ENCODE measurements at places on chromosomes 3 and 15.

GRCh38 chr3:130895690-130896488, 2.0 kb downstream of the ATP2C1 start:
- H3K27me3 ChIP-seq = no peaks in the 10 kb centered on the region
- no peak overlapping the region for H3K27ac ChIP-seq
- peaks cover 36% of the 10 kb centered on the region for H3K4me1 ChIP-seq
- H3K36me3 ChIP-seq = peaks cover 3% of the 10 kb centered on the region
- DNase-seq = no peak

DNA sequence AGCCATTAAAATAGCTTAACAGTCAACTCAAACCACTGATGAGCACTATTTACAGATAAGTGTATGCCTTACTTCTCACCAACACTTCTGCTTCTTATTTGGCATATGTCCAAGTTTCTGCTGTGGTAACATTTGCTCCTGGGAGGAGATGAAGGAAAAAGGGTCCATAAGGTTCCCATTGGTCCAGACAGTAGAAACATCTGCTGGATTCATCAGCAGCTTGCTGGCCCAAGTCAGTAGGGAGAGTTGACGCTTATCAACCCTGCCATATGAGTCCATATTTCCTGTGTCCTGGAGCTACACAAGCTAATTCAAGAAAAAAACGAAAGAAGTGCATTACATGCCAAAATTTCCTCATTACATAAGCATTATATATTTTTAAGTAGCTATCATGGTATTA, 824.5 kb downstream of the CADM2 start:
- no peaks in the 10 kb centered on the region for H3K27me3 ChIP-seq
- no peak for DNase-seq
- H3K36me3 ChIP-seq = no peaks in the 10 kb centered on the region
- H3K27ac ChIP-seq = no peak overlapping the region

GRCh38 chr15:40048211-40048792, 9.3 kb upstream of the SRP14 start:
- H3K36me3 ChIP-seq = peaks cover 11% of the 10 kb centered on the region
- H3K4me1 ChIP-seq = peaks cover 73% of the 10 kb centered on the region
- DNase-seq = peak; percentile 38
- H3K4me3 ChIP-seq = no peak overlapping the region
- peak overlapping the region; percentile 91 for H3K27ac ChIP-seq
- no peaks in the 10 kb centered on the region for H3K27me3 ChIP-seq

DNA sequence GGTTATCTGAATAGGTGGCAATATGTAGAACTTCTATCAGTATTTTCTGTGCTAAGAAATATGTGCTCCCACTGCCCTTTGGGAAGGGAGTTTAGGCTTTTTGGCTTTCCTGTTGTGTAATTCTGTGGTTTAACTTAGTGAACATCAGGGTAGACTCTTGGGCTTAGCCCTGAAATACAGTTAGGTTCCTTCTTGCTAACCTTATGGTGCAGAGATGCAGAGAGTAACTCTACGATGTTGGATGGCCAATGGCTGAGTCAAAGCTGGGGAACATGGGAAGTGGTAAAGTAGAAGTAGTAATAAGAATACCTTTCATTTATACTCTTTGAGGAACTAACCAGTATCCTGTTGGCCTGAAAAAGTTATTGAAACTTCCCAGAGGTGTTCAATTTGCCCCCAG, 80.8 kb upstream of the IL12A start:
- DNase-seq = no peak
- H3K4me3 ChIP-seq = no peak overlapping the region
- peaks cover 19% of the 10 kb centered on the region for H3K27me3 ChIP-seq

DNA sequence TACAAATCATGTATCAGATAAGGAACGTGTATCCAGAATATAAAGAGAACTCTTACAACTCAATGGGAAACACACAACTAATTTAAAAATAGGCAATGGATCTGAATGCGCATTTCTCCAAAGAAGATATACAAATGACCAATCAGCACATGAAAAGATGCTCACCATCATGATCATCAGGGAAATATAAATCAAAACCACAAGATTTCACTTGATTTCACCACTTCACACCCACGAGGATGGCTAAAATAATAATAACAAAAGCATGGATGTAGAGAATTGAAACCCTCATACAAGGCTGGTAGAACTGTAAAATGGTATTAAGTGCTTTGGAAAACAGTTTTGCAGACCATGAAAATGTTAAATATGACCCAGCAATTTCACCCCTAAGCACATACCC, 26.7 kb upstream of the SLC12A8 start:
- peaks cover 48% of the 10 kb centered on the region for H3K36me3 ChIP-seq
- no peak overlapping the region for H3K4me3 ChIP-seq
- H3K4me1 ChIP-seq = peaks cover 2% of the 10 kb centered on the region
- H3K27me3 ChIP-seq = no peaks in the 10 kb centered on the region

DNA sequence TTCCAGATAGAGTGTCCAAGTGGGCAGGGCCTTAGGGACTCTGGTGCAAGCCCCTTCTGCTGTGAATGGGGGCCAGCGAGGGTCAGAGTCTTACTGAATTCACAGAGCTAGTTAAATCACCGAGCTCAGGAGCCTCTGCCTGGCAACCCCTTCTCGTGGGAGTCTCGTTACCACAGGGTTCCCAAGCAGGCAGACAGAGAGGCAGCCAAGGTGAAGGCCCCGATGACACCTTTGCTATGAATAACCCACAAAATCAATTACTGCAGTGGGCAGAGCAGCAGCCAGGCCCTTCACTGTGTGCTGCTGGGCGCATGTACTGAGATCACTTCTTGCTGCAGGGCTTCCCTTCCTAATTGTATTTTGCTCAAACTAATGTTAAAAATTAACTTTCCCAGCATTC, 56.9 kb downstream of the SPSB4 start:
- no peaks in the 10 kb centered on the region for H3K4me1 ChIP-seq
- no peak overlapping the region for H3K4me3 ChIP-seq
- no peaks in the 10 kb centered on the region for H3K36me3 ChIP-seq
- DNase-seq = no peak
- no peak overlapping the region for H3K27ac ChIP-seq
- H3K27me3 ChIP-seq = no peaks in the 10 kb centered on the region

DNA sequence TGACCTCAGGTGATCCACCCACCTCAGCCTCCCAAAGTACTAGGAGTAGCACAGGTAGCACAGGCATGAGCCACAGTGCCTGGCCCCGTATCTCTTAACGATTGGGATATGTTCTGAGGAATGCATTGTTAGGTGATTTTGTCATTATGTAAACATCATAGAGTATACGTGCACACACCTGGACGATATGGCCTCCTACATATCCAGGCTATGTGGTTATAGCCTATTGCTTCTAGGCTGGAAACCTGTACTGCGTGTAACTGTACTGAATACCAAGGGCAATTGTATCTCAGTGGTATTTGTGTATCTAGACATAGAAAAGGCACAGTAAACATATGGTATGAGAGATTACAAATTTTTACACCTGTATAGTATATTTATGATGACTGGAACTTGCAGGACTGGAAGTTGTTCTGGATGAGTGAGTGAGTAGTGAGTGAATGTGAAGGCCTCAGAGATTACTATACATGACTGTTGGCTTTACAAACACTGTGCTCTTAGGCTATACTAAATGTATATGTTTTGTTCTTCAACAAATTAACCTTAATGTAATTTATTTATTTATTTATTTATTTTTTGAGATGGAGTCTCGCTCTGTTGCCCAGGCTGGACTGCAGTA, 120.7 kb downstream of the MBNL1 start:
- H3K4me3 ChIP-seq = no peak overlapping the region
- H3K27ac ChIP-seq = no peak overlapping the region
- DNase-seq = no peak
- H3K36me3 ChIP-seq = peaks cover 30% of the 10 kb centered on the region

GRCh38 chr3:66662894-66663293, 162.1 kb upstream of the LRIG1 start:
- no peak for DNase-seq
- H3K27me3 ChIP-seq = peaks cover 2% of the 10 kb centered on the region
- H3K36me3 ChIP-seq = no peaks in the 10 kb centered on the region
- H3K27ac ChIP-seq = no peak overlapping the region
- H3K4me1 ChIP-seq = no peaks in the 10 kb centered on the region
- no peak overlapping the region for H3K4me3 ChIP-seq

GRCh38 chr15:77901921-77902750, 175.4 kb downstream of the TBC1D2B start:
- H3K27ac ChIP-seq = no peak overlapping the region
- H3K27me3 ChIP-seq = peaks cover 4% of the 10 kb centered on the region
- no peak for DNase-seq
- H3K4me3 ChIP-seq = no peak overlapping the region
- no peaks in the 10 kb centered on the region for H3K36me3 ChIP-seq

DNA sequence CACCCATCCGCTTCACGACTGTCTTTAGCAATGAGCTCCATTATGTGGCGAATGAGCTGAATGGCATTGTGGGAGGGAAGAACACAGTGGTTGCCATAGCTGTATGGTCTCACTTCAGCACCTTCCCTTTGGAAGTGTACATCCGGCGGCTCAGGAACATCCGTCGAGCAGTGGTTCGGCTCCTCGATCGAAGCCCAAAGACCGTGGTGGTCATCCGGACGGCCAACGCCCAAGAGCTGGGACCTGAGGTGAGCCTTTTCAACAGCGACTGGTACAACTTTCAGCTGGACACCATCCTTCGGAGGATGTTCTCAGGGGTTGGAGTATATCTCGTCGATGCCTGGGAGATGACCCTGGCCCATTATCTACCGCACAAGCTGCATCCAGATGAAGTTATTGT, 27.8 kb upstream of the NFKBIZ start:
- peaks cover 52% of the 10 kb centered on the region for H3K36me3 ChIP-seq
- no peaks in the 10 kb centered on the region for H3K27me3 ChIP-seq
- H3K4me3 ChIP-seq = no peak overlapping the region

GRCh38 chr3:25661694-25662437, 2.8 kb downstream of the TOP2B start:
- no peak overlapping the region for H3K27ac ChIP-seq
- DNase-seq = no peak
- H3K4me3 ChIP-seq = no peak overlapping the region
- H3K4me1 ChIP-seq = peaks cover 47% of the 10 kb centered on the region

- DNase-seq = no peak
- peak overlapping the region; percentile 94 for H3K27ac ChIP-seq
- H3K36me3 ChIP-seq = peaks cover 25% of the 10 kb centered on the region
These were observed 800 bp downstream of the DAG1 start for GRCh38 chr3:49470714-49471420.

GRCh38 chr15:40265355-40265754, 17.5 kb downstream of the ANKRD63 start:
- H3K4me3 ChIP-seq = no peak overlapping the region
- H3K27me3 ChIP-seq = peaks cover 7% of the 10 kb centered on the region
- no peaks in the 10 kb centered on the region for H3K36me3 ChIP-seq
- no peak overlapping the region for H3K27ac ChIP-seq
- peaks cover 2% of the 10 kb centered on the region for H3K4me1 ChIP-seq

GRCh38 chr3:49263159-49263889, 13.7 kb downstream of the C3orf62 start:
- no peaks in the 10 kb centered on the region for H3K27me3 ChIP-seq
- no peaks in the 10 kb centered on the region for H3K36me3 ChIP-seq
- no peak for DNase-seq

DNA sequence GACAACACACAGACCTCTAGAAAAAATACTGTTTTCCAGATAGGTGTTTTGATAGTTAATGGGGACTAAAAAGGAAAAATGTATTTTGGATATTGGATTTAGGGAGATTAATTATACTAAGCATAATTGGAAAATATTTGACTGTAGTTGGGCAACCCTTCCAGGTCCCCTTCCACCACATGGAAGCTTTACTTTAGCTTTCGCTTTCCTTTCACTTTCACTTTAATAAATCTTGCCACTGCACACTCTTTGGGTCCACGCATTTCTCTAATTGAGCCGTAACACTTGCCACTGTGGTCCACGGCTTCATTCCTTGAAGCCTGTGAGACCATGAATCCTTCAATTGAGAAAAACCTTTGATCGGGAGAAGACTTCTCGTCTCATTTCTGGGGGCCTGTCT, 15.5 kb downstream of the GLDN start:
- no peak for DNase-seq
- H3K27me3 ChIP-seq = peaks cover 19% of the 10 kb centered on the region
- no peak overlapping the region for H3K4me3 ChIP-seq
- no peak overlapping the region for H3K27ac ChIP-seq
- no peaks in the 10 kb centered on the region for H3K36me3 ChIP-seq

DNA sequence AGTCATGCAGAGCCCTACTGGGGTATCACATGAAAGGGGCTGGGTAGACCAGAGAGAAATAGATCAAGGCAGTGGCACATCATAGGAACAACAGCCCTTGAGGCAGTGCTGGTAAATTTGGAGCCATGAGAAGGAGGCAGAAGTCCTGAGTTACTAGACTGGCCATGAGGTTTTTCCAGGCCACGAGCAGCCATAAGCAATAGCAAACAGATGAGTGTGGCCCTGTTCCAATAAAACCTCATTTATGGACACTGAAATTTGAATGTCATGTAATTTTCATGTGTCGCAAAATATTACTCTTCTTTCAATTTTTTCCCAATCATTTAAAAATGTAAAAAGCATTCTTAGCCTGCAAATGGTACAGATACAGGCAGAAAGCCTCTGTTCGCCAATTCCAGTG, 28.1 kb upstream of the LRRN1 start:
- H3K4me3 ChIP-seq = no peak overlapping the region
- H3K36me3 ChIP-seq = no peaks in the 10 kb centered on the region
- no peaks in the 10 kb centered on the region for H3K27me3 ChIP-seq
- H3K4me1 ChIP-seq = no peaks in the 10 kb centered on the region

DNA sequence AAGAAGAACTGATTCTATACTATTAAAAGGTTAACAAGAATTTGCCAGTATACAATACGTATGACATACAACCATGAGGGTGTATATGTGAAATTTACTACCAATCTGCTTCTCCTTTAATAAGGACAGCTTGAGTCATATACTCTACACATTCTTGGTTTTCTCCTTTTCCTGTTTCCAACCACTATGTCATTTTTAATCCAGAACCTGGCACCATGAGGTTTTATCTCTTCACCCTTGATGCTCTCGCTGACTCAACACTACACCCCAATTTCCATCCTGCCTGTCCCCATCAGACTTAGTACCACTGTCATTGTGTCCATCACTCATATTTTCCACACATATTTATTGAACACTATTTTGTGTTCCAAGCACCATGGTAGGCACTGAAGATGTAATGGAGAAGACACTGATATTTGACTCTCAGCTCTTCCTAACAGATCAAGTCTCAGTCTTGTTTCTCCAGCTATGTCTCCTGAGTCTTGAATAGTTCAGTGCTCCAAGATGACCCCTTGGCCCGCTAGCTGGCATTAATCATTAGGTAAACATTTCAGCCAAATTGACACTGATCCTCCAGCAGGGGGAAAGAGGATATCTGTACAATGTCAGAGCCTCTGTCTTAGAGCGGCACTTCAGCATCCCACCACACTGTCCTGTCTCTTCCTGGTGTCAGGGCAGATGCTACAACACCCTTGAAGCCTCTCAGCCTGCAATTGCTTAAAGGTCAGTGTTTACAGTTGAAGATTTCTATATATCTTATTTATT, 11.2 kb upstream of the COL8A1 start:
- no peak overlapping the region for H3K4me3 ChIP-seq
- DNase-seq = no peak
- H3K4me1 ChIP-seq = peaks cover 4% of the 10 kb centered on the region
- no peak overlapping the region for H3K27ac ChIP-seq
- no peaks in the 10 kb centered on the region for H3K27me3 ChIP-seq
- no peaks in the 10 kb centered on the region for H3K36me3 ChIP-seq

GRCh38 chr3:41148478-41148877, 50.8 kb upstream of the CTNNB1 start:
- no peak overlapping the region for H3K4me3 ChIP-seq
- no peaks in the 10 kb centered on the region for H3K36me3 ChIP-seq
- no peak overlapping the region for H3K27ac ChIP-seq
- H3K4me1 ChIP-seq = no peaks in the 10 kb centered on the region

All from activated CD4-positive, alpha-beta memory T cell treated with anti-CD3 and anti-CD28 coated beads, Interleukin-2, amount 10 ng/mL, durations not matched to agents 7 days and 5 days (primary cell).